ENCODE measurements at places on chromosomes 6 and 20. TPM values are rescaled to one million over a fixed set of nuclear protein-coding genes. Genes with fewer than 3 reads are reported as not detected.

The LAMA2 gene
- 88.8 TPM for total RNA-seq

The PTPN1 gene
- 25.8 TPM for total RNA-seq

The XKR7 gene
- total RNA-seq = not detected

The UBE2C gene
- total RNA-seq = 0.80 TPM

DNA sequence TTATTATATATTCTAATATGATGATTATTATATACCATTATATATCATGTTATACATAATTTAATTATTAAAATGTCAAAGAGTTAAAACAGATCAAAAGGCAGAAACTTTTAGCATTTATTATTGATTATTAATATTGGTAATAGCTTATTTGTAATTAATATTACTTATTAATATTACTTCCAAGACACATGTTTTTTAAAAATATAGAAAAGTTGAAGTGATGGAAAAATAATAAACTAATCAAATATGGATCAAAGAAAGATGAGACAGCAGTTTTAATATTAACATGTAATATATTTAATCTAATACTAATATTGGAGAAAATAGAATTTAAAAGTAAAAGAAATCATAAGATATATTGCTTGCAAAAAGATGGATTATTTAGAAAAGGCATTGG, 154.6 kb upstream of the TAB2 start:
- no peak for DNase-seq

- no peak for DNase-seq
Measured at GRCh38 chr6:114085211-114085610, 114.3 kb upstream of the HDAC2 start.

GRCh38 chr6:142301651-142302391, at the start of gene ADGRG6:
Gene ADGRG6, plus strand, starts transcription at chr6:142302007. Its CDS starts 323 bp downstream, at chr6:142302330.
- DNase-seq = peak; percentile 72

GRCh38 chr6:135185483-135185882, 4.4 kb downstream of the MYB start:
- no peak for DNase-seq

The BPIFB2 gene
- not detected for total RNA-seq

DNA sequence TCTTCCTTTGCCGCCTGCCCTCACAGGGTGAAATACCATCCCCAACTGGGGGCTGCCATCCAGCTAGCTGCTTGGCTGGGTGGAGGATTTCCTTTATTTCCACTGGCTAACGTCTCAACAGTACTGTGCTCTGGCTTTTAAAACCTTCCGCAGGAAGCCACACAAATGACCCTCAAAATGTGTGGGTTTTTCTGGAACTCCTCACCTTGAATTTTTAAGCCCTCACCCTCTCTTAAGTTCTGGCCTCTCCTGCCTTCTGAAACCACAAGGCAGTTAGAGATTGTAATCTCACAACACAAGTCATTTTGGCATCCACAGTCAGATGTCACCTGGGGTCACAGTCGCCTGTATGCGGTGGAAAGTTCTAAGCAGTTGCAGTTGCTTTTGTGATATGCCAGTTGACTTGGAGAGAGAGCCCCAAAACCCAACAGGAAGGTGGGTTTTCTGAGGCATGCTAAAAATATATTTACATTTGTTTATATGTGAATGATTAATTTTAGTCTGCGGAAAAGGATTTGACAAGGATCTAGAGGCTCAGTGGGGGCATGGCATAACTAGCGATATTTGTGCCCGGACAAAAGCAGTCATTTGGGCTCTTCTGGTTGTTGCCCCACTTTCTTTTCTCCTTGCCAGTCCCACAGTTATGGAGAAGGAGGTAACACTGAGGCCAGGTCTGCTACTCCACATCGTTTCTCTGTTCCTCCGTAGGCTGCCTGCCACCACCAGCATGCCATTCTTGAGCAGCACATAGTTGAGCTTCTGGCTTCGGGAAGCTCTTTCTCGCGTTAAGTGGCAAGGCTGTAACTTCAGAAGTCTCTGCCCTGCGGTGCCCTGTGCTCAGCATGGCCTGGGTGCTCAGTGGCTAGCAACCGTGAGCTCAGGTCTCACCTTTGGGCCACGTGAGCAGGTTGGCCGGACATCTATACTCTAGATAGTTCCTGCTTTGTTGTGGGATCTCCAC, 335.3 kb downstream of the CD83 start:
- no peak for DNase-seq

- DNase-seq = no peak
Measured at GRCh38 chr6:2221726-2222274, 23.6 kb downstream of the GMDS start.

DNA sequence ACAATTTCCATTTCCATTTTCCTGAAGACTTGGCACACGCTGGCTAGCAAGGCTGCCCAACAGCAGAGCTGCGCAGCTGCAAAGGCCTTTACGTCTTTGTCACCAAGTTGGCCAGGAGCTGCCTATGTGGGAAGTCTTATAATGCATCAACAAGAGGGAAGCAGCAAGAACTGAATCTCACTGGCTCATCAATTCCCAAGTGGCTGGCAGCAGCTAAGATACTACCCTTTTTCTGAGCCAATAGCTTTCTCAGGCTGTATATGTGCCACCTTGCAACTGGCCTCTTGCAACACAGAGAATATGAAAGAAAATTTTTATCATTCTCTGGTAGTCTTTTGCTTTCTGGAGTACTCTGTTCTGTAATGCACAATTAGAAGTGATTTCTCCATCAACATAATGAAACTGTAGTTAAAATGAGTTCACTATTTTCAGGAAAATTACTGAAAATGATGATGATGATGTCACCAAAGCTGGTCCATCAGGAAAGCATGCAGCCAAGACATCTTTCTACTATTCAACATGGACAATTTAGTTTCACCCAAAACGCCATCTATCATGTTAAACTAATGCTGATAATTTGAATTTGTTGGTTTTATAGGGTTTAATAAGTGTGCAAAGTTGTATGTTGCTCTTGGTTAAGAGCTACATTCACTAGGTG, 97.3 kb upstream of the FOXA2 start:
- DNase-seq = no peak

The RAB44 gene
- 0.27 TPM for total RNA-seq

All from sciatic nerve (tissue), 2 donors.